CD4-positive, alpha-beta T cell treated with Interleukin-15 for 4 hours (primary cell): ENCODE measurements at places on chromosomes 7 and 10.

GRCh38 chr7:3027005-3027845 is 16.4 kb downstream of the CARD11 start:
- no peak for DNase-seq

GRCh38 chr7:148014541-148014940 is 576.0 kb upstream of the C7orf33 start:
- DNase-seq = no peak

DNA sequence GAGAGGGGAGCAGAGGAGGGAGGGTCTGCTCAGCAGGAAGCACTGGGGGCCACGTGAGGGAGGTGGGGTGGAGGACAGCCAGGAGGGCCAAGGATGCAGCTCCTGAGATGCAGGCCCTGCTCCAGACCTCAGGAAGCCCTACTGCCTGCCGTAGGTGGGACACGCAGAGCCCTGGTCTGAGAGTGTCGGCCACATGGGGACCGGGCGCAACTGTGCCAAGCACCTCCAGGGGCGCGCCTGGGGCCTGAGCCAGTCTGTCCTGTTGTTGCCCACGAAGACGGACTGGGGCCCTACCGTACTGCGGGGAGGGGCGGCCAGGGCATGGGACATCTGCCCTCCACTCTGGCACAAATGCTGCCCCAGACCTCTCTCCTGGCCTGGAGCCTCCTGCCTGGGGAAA is 31.6 kb downstream of the YKT6 start:
- DNase-seq = no peak

- DNase-seq = no peak
Observed at GRCh38 chr10:112185959-112186358, 2.4 kb upstream of the GPAM start.

DNA sequence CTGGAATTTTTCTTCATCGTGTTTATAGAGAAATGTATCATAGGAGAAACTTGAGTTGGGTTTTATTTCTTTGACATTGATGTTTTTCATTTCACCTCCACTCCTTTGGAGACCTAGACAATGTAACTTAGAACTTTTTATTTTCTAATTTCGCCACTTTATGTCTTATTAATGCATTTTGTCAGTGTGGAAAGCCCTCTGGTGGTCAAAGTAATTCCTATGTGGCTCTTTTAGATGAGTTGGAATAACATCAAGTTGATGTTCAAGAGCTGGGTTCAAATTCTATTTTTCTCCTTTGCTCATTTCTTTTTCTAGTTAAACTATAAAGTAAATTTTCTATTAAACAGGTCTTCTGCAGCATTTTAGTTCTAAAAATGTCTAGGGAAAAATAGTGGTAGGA is 478.6 kb downstream of the LRMDA start:
- DNase-seq = no peak

DNA sequence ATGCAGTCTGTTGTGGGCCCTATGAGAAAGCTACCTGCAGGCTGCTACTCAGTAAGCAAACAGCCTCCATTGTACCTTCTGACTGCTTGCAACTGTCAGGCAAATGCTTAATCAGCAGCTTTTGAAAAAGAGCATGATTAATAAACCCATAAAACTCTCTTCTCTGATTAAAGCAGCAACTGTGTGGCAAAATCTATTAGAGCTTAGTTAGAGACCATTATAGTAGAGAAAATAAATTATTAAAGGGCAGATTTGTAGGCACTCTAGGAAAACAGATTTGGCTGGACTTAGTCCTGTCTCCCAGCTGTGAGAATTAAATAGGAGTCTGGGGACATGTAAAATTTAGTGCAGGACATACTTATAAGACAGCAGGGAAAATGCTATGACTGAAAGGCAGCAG is 132.5 kb upstream of the WNT16 start:
- DNase-seq = no peak

DNA sequence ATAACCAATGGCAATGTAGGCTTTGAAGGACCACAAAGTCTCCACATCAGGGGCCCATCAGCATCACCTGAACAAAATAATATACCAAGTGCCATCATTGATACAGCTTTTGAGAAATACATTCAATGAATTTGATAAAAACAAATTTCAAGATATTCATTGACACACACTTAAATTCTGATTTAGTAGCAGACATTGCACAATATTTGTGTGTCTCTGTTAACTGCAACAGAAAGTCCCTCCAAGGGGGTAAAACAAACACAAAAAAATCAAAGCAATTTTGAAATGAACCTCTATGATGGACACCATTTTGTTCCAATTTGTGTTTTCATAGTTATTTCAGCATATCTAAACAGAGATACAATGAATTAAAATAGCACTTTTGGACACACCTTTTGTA is 86.8 kb upstream of the RSU1 start:
- DNase-seq = no peak

DNA sequence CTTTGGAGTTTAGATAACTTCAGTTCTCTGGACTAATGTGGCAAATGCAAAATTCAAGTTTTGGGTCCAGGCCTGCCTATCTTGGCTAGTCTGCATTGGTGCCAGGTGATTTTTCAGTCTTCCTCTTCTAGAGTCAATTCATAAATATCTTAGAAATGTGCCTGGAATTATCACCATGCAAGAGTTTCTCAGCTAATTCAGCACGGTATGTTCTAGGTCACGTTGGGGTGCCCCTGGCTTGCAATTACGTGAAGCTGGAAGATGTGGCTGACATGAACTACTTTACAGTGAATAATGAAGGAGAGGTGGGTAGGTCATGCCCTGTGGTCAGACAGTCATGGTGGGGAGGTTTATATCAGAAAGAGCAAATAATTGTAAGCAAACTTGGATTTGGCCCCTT is 25.0 kb downstream of the ZDHHC6 start:
- DNase-seq = no peak

- no peak for DNase-seq
Observed at GRCh38 chr10:48932831-48933664, 6.6 kb downstream of the LRRC18 start.

DNA sequence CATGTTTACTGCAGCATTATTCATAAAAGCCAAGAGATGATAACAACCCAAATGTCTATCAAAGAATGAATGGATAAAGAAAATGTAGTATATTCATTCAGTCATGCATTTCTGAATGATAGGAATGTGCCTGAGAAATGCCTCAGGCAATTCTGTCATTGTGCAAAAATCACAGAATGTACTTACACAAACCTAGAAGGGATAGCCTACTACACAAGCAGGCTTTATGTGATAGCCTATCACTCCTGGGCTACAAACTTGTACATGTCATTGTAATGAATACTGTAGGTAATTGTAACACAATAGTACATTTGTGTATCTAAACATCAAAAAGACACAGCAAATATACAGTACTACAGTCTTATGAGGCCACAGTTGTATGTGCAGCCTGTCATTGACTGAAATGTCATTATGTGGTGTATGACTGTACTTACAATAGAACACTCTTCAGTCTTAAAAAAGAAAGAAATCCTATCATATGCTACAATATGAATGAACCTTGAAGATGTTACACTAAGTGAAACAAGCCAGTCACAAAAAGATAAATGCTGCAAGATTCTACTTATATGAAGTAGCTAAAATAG is 141.8 kb upstream of the GPR22 start:
- DNase-seq = no peak

GRCh38 chr7:8923164-8923806 is 489.9 kb downstream of the NXPH1 start:
- DNase-seq = no peak

GRCh38 chr7:152476551-152476950 is 40.7 kb upstream of the KMT2C start:
- no peak for DNase-seq

DNA sequence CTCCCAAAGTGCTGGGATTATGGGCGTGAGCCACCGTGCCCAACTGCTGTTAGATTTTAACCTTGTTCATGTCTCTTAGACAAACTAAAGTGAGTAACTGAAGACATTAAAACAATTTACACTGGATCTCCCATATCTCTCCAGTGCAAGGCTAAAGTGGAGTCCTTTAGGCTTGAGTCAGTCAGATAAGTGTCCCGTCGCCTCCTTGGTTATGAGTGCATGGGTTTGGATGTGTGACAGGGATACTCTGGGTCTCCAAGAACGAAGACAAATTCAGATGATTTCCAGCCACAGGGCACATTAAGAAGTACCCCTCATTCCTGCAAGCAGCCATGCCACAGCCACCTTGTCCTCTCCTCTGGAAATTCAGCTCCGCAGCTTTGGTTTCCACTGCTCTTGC is 66.1 kb upstream of the PDZD8 start:
- no peak for DNase-seq

DNA sequence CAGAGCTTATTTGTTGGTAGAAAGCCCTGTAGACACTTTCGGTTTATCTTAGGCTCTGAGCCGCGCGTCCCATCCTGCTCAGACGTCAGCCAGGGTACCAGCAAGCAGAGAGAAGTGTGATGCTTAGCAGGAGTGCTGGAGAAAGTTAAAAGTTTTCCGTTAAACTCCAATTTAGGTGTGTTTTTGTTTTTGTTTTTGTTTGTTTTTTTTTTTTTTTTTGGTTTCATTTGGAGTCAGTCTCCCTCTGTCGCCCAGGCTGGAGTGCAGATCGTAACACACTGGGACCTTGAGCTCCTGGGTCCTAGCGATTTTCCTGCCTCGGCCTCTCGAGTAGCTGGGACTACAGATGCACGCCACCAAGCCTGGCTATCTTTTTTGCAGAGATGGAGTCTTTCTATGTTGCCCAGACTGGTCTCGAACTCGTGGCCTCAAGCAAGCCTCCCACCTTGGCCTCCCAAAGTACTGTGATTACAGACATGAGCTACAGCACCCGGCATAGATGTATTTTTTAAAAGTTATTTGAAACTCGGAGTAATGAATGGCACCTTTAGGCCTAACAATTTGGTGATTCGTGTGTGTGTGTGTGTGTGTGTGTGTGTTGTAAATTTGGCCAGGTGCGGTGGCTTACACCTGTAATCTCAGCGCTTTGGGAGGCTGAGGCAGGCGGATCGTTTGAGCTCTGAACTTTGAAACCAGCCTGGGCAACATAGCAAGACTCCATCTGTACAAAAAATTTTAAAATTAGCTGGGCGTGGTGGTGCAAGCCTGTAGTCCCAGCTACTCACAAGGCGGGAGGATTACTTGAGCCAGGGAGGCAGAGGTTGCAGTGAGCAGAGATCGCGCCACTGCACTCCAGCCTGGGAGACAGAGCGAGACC is 1.3 kb upstream of the HIP1 start:
- DNase-seq = no peak

DNA sequence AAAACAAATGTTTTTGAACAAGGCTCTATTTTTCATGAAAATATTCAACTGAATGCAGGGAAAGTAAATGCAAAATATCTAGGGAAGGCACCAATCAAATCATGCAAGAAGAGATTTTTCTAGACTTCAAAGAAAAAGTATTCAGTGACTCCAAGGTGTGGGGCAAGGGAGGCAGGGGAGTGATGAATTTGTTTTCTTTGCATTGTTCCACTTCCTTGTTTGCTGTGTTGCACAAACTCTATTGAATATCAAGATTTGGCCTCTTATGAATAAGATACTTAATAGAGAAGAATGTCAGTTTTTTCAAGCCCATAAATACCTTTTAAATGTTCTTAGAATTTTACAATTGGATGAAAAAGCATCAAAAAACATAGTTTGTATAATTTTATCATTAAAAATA is 26.4 kb downstream of the STEAP1 start:
- no peak for DNase-seq

- no peak for DNase-seq
Observed at GRCh38 chr7:10973942-10974911, 555 bp downstream of the PHF14 start.

DNA sequence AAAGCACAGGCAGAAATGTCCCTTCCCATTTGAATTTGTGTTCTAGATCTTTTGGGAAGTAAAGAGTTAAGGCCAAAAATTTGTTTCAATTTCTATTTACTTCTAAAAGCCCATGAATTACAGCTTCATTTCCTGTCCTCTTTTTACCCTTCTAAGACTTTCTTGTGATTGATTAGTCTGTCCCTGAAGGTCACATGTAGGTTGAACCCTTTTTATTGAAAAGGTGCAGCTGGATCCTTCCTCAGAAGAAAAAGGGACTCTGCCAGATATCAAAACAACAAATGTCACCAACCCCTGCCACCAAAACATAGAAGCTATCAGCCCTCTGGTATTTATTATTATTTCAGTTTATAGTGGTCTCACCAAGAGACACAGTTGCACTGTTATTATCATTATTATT is 424.9 kb upstream of the DPP6 start:
- no peak for DNase-seq

GRCh38 chr7:108457871-108458270 is 1.6 kb upstream of the NRCAM start:
- no peak for DNase-seq

GRCh38 chr7:27533652-27534081 is 129.0 kb downstream of the HIBADH start:
- DNase-seq = no peak

GRCh38 chr10:118339111-118339510 is 3.0 kb downstream of the FAM204A start:
- DNase-seq = no peak

GRCh38 chr7:30761214-30762156 is 9.6 kb downstream of the INMT start:
- DNase-seq = no peak

DNA sequence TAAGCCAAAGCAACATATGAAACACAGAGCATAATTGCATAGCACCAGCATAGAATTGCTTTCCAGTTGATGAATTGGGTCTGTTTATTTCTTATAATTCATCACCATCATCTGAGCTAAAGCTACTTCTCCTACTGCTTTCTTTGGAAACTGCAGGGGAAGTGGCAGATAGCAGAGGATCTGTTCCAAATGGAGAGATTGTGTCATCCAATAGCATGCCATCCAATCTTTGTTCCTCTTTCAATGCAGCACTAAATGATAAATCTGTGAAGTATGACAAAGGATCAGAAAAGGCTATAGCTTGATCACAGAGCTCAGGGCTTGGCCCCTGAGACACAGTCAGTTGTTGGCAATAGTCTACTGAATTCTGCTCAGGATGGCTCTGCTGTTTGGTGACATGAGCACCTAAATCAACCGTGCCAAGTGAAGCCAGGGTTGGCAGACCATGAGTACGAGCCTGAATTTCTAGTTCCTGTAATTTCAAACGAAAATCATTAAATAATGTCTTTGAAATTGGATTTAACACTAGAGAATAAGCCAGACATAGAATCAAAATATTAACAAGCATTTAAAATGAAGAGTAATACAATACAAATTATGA is 90.0 kb downstream of the TFEC start:
- no peak for DNase-seq

DNA sequence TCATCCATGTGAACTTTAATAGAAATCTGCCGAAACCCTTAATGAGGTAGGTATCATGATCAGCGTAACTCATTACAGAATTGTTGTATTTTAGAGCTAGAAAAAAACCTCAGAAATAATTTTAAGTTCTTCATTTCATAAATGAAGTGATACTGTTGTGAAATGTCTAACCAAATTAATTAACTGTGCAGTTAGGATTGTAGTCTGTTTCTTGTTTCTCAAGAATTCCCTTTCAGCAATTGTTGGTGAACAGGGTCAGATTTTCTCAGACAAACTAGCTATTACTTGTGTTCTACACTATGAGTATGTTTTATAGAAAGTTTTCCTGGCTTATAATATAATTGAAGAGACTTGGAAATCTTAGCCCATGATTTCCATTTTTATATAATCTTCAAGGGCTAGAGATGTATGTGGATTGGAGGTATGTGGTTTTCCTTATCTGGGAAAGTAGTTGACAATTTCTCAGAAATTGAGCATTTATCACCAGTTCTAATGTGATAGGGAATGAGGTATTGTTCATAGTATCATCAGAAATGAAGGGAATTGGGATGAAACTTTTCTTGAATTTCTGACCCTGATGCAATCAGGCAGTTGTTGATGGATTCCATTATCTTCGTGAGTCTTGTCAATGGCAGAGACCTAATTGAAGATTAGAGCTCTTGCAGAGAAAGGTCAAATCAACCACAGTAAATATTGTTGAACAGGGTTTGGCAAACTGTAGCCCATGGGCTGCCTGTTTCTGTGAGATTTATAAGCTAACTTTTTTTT is 55.0 kb downstream of the ST7 start:
- no peak for DNase-seq

GRCh38 chr7:77395626-77396025 is 20.5 kb downstream of the GSAP start:
- no peak for DNase-seq
